ENCODE measurements at places on chromosomes 4 and X.

GRCh38 chr4:83489711-83490326 is 4.9 kb upstream of the ABRAXAS1 start:
- no peak for DNase-seq

DNA sequence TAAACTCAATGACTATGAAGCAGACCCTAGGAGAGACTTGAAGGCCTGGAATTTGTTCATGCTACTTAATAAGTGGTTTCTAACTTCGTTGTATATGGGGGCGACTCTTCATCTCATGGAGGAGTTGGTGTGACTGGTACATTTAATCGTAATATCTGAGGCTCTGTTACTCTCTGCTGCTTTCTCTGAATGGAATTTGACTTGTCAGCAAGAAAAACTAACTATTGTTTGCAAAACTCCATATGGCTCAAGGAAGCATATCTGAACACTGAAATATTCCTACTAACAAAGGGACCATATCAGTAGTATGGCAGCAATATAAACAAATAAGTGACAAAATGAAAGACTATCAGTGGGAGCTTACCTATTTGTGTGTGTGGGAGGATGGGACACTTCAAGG is 132.0 kb upstream of the RPS6KA6 start:
- no peak for DNase-seq

GRCh38 chrX:23779025-23779424 is 3.9 kb upstream of the SAT1 start:
- no peak for DNase-seq

DNA sequence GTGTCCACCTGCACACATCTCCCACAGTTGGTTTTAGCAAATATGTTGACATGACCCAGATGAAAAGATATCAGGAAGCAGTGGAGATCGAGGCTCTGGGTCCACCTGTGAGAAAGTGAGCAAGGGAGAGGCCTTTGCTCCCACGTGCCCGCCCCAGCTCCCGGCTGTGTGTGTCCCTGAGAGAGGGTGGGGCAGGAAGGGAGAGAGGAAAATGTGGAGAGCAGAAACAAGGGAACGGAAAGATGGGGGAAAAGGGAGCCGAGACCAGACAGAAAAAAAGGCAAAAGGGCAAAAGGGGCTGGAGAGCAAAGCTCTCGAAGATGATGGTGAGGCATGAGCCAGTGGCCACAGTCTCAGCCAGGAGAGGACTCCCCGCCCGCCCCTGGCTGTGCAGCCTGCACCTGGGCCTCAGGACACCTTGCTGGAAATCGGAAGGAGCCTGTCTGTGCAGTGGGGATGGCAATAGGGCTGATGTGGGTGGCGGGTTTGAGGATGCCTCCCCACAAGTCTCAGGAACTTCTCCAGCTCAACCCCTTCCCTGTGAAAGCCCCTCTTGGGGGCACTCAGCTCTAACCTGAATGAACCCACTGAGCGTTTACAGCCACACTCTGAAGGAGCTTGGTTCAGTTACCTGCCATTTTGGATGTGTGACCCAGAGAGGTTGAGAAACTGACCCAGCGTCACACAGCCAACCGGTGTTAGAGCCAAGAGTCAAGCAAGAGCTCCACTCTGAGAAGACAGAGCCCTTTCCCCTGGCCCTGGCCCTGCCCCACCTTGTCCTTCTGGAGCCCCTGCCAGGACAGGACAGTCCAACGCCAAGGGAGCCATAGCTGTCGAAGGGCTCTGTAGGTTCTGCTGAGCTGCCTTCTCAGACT is 20.3 kb upstream of the MSX1 start:
- no peak for DNase-seq

DNA sequence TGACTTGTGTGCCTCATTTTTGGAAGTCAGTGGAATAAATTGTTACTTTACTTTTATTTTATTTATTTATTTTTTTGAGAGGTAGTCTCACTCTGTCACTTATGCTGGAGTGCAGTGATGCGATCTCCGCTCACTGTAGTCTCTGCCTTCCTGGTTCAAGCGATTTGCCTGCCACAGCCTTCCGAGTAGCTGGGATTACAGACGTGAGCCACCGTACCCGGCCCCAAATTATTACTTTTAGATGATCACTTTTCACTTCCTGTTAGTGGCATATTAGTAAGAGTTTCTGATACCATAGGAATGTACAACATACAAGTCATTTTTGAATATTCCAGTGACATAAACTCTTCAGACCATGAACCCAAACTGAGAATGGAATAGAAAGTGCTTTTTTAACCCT is 611.0 kb upstream of the MAGEB2 start:
- DNase-seq: no peak

DNA sequence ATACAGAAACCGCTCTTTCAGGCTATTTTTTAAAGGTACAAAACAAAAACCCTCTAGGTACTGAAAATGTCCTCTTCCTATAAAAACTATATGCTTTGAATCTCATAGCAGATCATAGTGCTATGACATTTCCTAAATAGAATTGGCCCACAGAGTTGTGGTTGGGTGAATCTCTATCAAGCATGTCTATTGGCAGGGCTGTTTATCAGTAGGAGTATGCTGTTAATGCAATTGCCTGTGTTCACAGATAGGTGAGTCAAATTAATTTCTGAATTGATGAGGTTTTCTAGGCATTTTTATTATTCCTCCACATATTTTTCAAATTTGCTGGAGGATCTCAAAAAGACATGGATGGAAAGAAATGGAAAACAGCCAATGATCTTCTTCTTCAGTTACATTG is 73.9 kb downstream of the QRFPR start:
- no peak for DNase-seq

DNA sequence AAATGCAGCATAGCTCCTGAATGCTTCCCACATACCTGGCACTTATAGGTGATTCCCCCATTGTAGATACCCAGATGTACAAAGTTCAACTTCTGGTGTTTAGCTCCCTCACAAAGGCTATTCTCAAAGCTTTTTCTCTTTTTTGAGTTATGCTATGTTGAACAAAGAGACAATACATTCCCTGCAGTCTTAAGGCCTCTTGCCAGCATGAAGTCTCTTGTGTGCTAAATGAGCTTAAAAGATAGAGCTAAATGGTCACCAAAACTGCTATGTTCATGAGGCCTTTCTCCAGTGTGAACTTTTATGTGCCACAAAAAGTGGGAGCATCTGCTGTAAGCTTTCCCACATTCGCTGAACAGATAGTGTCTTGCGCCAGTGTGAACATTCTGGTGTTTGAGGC is 111.2 kb upstream of the TMEM47 start:
- DNase-seq: no peak

DNA sequence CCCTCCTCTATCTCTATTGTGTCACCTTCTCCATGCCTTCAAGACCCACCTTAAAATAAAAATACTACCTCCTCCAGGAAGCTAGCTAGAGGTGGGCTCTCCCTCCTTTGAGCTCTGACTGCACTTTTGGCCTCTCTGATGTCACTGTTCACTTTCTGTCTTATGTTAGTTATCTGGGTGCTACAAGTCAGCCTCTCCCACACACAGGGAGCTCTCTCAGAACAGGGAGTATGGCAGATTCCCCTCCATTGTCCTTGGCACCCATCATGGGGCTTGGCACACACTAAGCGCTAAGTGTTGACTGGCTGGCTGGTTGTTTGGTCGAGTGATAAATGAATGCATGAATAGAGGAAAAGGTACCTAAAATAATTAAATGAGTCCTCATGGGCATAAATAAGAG is 21.2 kb upstream of the KDM5C start:
- no peak for DNase-seq

DNA sequence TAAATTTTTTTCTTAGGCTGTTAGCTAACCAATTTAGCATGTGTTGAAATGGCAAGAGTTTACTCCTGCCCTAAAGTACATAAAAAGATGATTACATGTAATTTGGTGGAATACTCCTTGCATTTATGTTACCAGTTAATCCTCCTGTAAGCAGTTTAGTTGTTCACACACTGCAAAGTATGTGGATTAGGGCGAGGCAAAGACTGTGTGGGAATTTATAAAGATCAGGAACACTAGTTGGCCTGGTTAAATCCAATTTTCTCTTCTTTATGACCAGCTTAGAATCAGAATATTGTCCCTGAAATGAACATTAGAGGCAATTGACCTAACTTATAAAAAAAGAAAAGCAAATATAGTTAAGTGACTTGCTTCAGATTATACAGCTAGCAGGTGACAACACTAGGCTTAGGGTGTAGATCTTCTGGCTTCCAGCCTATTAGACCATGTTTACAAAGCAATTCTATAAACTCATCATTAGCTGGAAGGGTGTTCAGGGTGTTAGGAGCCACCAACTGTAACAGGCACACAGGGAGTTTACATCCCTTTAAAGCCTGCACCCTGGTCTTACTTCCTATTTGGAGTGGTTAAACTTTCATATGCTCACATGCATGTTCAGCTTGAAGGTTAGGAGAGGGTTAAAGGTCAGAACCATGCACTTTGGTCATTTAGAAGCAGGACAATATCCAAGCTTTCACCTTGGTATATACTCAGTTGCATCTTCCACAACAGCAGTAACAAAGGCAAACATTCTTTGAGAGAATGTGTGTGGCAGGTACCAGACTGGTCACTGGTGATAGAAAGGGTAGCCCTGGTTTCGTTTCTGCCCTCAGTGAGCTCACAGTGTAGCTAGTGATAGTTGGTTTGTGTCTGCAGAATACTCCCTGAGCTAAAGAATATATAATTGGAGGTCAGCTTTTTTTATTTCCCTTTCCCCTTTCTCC is 72.6 kb downstream of the GC start:
- DNase-seq: no peak

Measured in stimulated activated CD8-positive, alpha-beta memory T cell treated with anti-CD3 and anti-CD28 coated beads, Interleukin-2, amount 100 ng/mL, for 1 hour (primary cell).